GM04504 (cell line): ENCODE measurements at places on chromosomes 13 and 19.
A peak's percentile ranks its signal among the peaks of the same experiment; 100 is the strongest.

GRCh38 chr13:39542361-39542760, 60.6 kb downstream of the LHFPL6 start:
- no peak for DNase-seq

GRCh38 chr13:67232384-67232783, 2.2 kb upstream of the PCDH9 start:
- DNase-seq: no peak

- no peak for DNase-seq
These were observed 3.3 kb upstream of the ADGRE5 start for GRCh38 chr19:14377883-14378328.

DNA sequence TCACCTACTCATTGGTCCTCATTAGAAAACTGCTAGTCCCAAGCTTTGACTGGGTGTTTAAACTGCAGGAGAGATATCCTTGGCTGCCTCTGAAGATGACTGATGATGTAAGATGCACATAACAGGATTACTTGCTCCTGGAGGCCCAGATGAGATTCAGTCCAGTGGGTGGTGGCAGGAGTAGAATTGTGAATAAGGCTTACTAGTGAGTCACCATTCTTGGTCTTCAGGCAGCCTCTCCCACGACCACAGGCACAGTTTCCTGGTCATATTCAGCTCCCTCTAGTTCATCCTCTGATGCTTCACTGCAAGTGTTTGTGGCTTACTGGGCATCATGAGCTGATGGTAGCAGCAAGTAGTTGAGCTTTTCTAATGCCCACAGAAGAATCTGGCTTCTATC, 12.1 kb downstream of the SERTM1 start:
- DNase-seq: no peak

- no peak for DNase-seq
These were observed 391.3 kb downstream of the EFNB2 start for GRCh38 chr13:106143930-106144709.

DNA sequence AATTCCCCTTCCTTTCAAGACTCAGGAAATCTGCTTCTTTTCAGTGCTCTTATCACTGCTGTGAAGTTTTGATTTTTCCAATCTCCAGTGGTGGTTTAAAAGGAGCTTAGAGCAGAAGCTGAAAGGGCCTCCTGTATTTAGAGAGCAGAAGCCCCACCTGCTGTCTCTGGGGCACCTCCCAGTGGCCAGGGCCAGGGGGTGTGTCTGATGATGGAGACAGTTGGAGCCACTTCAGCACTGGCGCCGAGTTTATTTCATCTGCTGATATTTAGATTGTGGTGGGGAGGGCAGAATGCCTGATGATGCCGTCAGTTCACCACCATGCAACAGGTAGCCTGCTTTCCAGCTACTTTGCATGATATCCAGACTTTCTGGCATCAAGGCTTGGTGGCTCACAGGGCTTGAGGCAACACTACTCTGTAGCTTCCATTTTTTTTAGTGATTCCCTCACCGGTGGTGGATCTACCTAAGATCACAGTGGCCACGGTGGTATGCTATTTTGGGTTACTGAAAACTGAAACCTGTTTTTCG, 371.9 kb downstream of the KCNRG start:
- no peak for DNase-seq

- no peak for DNase-seq
These were observed 56.1 kb upstream of the SERPINE3 start for GRCh38 chr13:51283371-51283770.

GRCh38 chr19:21638776-21639175, 128.6 kb downstream of the ZNF100 start:
- DNase-seq: no peak

GRCh38 chr13:21979161-21979806, 308.4 kb downstream of the FGF9 start:
- DNase-seq: no peak

DNA sequence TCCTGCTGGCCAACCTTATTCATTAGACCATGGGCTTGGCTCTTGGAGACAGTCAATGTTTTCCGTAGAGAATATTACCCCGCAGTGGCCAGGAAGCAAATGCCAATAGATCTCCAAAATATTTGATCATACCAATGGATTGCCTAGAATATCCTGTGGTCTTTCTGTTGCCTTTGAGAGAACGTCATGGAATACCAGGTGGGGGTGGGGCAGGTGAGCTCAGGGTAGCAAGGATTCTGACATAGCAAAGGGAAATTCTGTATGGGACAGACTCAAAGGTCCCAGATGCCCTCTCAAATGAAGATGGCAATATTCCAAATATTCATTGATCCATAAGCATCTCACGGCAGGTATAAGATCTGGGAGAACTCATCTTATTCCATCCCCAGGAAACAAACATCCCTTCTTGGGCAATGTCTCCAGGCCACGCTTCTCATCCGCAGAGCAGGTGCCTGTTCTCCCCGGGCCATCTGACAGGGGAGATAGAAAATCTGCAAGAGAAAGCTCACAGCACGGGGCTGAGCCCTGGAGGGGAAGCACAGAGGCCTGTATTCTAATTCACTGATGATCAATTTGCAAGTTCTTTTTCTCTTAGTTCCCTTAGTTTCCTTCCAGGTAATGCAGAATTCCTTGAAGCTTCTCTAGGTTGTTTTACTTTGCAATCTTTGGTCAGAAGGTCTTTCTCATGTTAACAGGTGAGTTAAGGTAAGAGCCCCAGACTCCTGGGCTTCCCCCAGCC, 69.6 kb upstream of the TSHZ3 start:
- no peak for DNase-seq

DNA sequence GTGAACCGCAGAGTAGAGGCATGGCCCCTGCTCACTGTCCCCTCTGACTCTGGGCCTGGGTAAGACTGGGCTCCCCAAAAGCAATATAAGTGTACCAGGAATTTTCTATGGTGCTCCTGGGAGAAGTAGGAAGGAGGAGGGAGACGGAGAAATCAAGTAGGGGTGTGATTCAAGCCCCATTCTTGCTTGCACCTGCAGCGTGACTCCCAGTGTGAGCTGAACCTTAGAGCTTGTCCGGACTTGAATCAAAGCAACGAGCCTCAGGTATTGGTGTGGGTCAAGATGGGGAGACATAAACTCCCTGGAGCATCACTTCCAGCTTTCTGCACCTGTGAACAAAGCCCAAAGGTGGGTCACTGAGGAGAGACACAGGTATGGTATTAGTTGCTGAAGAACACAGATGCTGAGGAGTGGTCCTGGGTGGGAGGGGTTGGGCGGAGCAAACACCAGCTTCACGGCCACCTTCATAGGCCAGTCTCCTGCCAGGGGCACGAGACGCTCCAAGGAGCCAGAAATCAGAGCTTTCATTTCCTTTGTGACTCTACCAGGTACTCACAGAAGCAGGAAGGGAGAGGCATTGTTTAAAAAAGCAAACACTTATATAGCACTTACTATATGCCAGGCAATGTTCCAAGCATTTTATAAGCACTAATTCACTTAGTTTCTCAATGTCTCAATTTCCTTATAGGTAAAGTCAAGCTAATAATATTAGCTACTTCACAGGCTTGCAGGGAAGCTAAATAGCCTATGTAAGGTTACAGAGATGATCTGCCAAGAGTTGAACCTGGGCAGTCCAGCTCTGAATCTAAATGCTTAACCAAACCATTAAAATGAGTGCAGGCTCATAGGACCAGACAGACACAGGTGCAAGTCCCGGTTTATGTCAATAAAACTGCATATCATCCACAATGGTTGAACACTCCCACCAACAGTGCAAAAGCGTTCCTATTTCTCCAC, 775.3 kb downstream of the UQCRFS1 start:
- no peak for DNase-seq

GRCh38 chr19:1470305-1471009, 8.6 kb downstream of the C19orf25 start:
- no peak for DNase-seq

DNA sequence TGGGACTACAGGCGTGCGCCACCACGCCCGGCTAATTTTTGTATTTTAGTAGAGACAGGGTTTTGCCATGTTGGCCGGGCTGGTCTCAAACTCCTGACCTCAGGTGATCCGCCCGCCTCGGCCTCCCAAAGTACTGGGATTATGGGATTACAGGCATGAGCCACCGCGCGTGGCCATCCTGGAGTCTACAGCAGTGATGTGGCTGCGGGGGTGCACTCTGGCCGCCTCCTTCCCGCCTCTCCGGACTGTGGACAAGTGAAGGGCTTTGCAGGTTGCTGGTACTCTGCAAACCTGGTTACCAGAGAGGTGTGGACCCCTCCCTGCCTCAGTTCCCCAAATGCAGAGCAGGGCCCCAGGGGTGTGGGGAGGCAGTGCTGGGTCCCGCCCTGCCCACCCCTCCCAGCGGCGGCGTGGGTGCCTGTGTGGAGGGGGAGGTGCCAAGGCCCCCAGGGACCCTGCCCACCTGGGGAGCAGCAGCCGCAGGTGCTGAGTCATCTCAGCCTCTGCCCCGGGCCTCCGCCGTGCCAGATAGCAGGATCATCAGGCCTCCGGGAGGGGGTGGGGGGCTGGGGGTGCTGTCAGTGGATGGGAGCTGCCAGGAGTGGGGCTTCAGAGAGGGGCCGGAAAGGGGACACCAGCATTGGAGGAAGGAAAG, 23.1 kb downstream of the ARID3A start:
- no peak for DNase-seq

- no peak for DNase-seq
These were observed 436.7 kb downstream of the FGF9 start for GRCh38 chr13:22107549-22107948.

DNA sequence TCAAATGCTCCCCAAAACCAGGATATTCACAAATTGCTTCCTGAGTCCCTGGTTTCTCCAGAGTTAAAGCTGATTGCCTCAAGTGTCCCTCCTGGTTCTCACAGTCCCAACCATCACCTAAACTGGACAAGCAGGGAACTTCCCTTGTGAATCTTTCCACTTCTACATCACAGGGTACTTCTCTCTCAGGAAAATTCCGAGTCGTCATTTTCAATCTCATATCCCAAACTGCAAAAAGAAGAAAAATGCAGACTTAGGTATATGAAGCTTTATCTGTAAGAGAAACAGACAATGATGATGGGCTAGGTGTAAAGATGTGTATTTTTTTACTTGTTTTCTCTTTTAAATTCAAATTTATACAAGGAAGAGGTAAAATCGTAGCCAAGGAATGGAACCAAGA, 21.3 kb downstream of the ZNF329 start:
- DNase-seq: no peak

DNA sequence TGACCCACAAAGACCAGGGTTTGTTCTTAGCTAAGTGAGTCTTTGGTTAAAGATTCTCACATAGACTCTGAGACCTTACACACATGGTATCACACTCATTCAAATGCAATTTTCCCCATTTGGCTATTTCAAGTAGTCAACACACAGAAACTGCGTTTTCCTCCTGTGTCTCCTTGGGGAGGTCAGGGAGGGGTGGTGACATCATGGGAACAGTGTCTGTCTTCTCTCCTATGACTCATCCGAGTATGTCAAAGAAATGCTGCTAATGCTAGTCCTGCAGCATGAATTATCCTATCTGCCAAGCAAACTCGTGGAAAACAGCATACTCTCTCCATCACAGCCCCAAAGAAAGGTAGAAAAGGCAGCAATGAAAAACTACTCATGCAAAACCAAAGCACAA, 100.2 kb downstream of the ENOX1 start:
- DNase-seq: peak; percentile 83

GRCh38 chr19:42275103-42275502, 6.1 kb downstream of the CIC start:
- no peak for DNase-seq

DNA sequence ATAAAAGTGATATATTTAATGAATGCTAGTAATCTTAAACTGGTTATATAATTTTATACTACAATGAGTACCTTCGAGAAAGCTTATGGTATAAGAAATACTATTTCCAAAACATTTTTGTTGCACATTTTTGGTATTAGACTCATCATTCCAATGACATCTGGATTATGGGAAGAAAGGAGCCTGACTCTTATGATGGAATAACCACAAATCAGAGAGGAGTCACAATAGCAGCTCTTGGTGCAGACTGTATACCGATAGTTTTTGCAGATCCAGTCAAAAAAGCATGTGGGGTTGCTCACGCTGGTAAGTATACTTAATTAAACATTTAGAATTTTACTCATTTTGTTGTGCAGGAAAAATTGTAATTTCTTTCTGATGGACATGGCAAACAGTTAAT, 3.9 kb downstream of the LACC1 start:
- no peak for DNase-seq

GRCh38 chr19:44725251-44725650, 23.3 kb upstream of the BCL3 start:
- no peak for DNase-seq

DNA sequence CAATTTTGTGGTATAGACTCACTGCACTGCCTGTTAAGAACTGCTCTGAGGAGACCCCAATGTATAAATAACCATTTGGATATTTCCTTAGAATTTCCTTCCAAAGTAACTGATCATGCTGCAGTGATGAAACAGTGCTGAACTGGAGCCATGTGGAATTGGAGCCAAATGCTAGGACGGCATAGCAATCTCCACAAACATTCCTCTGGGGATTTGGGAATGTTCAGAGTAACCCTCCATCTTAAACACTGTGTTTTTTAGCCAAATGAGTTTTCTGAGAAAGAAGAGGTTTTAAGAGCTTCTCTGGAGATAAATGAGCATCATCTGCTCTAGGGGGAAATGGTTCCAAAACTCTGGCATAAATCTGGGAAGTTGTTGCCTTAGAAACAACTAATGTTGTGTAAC, 98.2 kb downstream of the OLFM4 start:
- no peak for DNase-seq

- DNase-seq: no peak
These were observed 947.7 kb downstream of the EFNB2 start for GRCh38 chr13:105587786-105588185.

- no peak for DNase-seq
These were observed 179.4 kb upstream of the TMTC4 start for GRCh38 chr13:100854006-100854405.

DNA sequence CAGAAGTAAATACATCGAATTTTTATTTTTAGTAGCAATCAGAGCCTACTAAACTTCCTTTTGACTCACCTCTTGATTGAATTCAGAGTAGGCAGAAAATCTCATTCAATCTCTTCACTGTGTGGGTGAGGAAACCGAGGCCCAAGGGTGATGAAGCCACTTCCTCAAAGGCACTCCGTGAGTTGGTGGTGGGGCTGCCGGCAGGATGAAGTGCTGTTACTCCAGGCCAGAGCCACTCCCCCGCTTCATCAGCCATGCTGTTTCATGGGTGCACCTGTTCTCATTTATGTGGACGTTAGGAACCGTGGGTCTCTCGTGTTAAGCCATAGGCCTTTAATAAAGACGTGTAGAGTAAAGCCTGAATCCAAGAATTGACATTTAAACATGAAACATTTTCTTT, 13.2 kb downstream of the ING1 start:
- no peak for DNase-seq

DNA sequence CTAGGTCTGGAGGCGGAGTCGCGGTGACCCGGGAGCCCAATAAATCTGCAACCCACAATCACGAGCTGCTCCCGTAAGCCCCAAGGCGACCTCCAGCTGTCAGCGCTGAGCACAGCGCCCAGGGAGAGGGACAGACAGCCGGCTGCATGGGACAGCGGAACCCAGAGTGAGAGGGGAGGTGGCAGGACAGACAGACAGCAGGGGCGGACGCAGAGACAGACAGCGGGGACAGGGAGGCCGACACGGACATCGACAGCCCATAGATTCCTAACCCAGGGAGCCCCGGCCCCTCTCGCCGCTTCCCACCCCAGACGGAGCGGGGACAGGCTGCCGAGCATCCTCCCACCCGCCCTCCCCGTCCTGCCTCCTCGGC, at the start of gene SLC5A5:
Gene SLC5A5 (plus strand): TSS at position 68 of the 373 bp plus-strand sequence. CDS start 375 bp downstream, outside the sequence.
- DNase-seq: no peak

- DNase-seq: no peak
These were observed 65.8 kb upstream of the ADGRE5 start for GRCh38 chr19:14315433-14315832.

GRCh38 chr19:31470229-31470939, 121.1 kb upstream of the TSHZ3 start:
- no peak for DNase-seq

GRCh38 chr13:106352850-106353249, 182.6 kb downstream of the EFNB2 start:
- DNase-seq: no peak
